ENCODE measurements at places on chromosomes 12 and 14.

- no peak for DNase-seq
These were observed 10.3 kb downstream of the CLMN start for GRCh38 chr14:95309261-95310051.

DNA sequence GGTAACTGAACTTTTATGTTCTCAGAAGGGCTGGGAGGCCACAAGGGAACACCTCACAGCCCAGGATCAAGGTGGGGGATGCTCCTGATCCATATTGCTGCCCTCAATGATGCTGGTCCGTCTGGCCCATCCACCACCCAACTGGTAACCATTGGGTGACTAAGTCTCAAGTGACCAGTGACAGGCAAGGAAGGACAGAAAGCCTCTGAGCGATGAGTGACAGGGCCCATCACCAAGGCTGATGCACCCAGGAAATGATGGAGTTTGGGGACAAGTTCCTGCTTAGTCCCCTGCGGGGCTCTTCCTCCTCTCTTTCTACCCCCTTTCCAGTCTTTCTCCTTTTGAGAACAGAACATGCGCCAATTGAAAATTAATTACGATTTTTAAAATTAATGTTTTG lies 2.6 kb upstream of the MMP19 start:
- DNase-seq: no peak

DNA sequence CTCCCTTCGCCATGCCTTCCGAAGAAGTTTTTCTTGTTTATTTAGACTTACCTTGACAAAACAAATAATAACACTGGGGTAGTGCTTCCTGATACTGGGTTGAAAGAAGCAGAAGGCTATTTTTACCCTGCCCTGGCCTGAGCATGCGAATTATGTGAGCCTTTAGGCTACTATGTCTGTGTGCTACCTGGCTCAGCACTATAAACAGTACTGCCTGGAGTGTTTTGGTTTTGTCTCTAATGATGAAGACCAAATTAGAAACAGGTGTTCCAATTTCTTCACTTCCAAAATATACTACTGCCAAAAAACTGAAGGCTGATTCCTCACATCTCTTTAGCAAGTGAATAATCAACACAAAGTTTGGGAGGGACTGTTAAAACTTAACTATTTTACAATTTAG lies 7.6 kb upstream of the OVCH1 start:
- DNase-seq: no peak

GRCh38 chr12:130016986-130017385 lies 113.2 kb upstream of the TMEM132D start:
- DNase-seq: no peak

GRCh38 chr14:58863661-58864345 lies 226.0 kb downstream of the DACT1 start:
- no peak for DNase-seq

GRCh38 chr12:14845350-14845750 lies 2.0 kb upstream of the ART4 start:
- peak; percentile 83 for DNase-seq

GRCh38 chr14:24307575-24308341 lies at the start of gene CIDEB:
Gene CIDEB (minus strand): TSS chr14:24307977. CDS start chr14:24307858, 119 bp downstream.
- peak; percentile 76 for DNase-seq

DNA sequence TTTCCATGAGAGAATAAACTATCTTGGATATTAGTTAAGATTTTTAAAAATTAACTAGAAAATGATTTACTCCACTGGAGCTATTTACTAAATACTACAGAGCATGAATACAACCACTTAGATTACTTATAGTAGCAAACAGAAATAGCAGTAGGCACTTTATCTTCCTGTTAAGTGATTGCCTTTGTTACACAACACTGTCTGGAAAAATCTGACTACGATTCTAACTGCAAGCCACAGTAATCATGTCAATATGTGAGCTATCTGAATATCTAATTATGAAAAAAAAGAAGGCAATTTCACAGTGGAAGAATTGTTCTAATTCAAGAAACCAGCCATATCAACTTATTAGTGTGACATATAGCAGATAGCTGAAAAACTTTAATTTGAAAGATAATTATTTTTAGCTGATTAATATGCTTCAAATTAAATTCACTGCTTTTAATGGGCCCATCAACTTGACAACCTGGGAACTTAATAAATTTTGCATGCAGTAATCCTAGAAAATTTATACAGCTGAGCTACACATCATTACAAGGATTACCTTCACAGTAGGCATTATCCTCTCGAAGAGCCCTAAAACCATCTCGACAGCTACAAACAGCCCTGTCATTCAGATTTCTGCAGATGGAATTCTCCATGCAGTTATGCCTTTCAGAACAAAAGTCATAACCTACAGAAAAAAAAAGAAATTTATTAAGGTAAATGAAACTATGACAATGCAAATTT lies 172.8 kb downstream of the NELL2 start:
- DNase-seq: no peak

DNA sequence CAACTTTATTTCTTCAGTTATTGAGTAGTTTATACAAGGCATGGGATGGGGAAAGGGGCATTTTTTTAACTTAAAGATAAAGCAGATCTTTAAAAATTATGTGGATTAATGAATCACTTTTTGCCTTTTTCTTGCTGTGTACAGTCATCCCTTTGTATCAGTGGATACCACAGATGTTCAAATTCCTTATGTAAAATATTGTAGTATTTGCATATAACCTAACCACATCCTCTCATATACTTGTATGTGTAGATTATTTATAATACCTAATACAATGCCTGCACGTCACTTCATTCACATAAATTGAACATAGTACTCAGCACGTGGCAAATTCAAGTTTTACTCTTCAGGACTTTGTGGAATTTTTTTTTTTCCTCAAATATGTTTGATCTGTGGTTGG lies 66.5 kb upstream of the MON2 start:
- no peak for DNase-seq

- DNase-seq: no peak
These were observed 8.4 kb upstream of the PIANP start for GRCh38 chr12:6708960-6709394.

GRCh38 chr12:109726511-109727038 lies 12.9 kb downstream of the FAM222A start:
- DNase-seq: no peak

- no peak for DNase-seq
These were observed 18.0 kb downstream of the DEPDC4 start for GRCh38 chr12:100248886-100249285.

DNA sequence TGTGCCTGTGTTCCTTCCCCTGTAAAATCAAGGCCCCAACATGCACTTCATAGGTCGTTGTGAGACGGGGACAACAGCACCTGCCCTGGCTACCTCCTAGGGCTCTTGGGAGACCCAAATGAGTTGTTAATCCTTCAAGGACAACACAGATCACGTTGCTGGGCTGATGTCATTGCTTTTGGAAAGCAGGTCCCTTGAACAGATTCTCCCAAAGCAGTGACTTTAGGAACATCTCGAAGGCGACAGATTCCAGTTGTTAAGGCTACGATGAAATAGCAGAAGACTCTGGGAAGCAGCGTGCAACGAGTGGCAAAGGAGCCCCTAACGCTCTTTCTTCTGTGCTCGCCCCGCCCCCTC lies 26.2 kb upstream of the MAP1LC3B2 start:
- DNase-seq: no peak

GRCh38 chr12:57456145-57456700 lies 1.1 kb downstream of the INHBE start:
- peak; percentile 81 for DNase-seq

GRCh38 chr12:104747330-104747729 lies 210.8 kb downstream of the SLC41A2 start:
- DNase-seq: no peak

Measured in ACHN (cell line).